Lung (tissue), 17 donors: ENCODE measurements at places on chromosomes 3 and 15.
A peak's percentile ranks its signal among the peaks of the same experiment; 100 is the strongest.

- H3K36me3 ChIP-seq, result no peaks in the 10 kb centered on the region
- DNase-seq, result no peak
- H3K27me3 ChIP-seq, result no peaks in the 10 kb centered on the region
- H3K4me3 ChIP-seq, result no peak overlapping the region
Measured at GRCh38 chr3:172089250-172089649, 49.9 kb downstream of the FNDC3B start.

- H3K4me3 ChIP-seq, result peak within 1 kb of the TSS; percentile 47
- no peaks in the 10 kb centered on the region for H3K36me3 ChIP-seq
- no peaks in the 10 kb centered on the region for H3K27me3 ChIP-seq
- no peak within 1 kb of the TSS for H3K27ac ChIP-seq
- H3K4me1 ChIP-seq, result peaks cover 15% of the 10 kb centered on the region
Measured at GRCh38 chr3:127628788-127629466, at the start of gene PODXL2. TSS of gene PODXL2 (plus strand) at chr3:127629185. CDS start at chr3:127629220, 35 bp downstream.

DNA sequence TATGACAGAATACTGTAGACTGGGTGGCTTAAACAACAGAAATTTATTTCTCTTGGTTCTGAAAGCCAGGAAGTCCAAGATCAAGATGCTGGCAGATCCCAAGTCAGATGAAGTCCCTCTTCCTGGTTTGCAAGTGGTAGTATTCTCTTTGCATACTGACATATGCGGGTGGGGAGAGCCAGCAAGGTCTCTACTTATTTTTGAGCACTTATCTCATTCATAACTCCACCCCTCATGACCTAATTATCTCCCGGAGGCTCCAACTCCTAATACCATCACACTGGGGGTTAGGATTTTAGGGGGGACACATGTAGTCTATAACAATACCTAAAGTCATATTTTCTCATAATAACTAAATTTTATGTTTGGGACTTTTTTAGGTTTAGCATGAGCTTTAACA, 65.3 kb downstream of the BLM start:
- H3K27me3 ChIP-seq, result no peaks in the 10 kb centered on the region
- no peaks in the 10 kb centered on the region for H3K4me1 ChIP-seq
- no peak overlapping the region for H3K4me3 ChIP-seq
- DNase-seq, result no peak

DNA sequence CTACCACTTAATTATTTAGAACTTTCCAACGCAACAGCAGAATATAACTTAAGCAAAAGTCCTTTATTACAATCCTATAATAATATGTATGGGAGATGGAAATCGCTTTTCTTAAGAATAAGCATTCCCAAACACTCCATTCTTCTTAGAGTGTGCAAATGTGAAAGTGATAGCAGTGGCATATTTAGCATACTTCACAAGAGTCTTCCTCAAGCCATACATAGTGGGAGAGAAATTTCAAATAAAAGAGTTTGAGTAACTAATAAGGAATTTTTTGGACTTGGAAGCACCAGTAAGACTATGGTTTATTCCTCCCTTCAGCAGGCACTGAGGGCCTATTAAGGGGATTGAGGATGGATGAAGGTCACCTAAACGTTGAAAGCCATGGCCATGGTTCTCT, 22.1 kb upstream of the BNC1 start:
- H3K27me3 ChIP-seq, result no peaks in the 10 kb centered on the region
- H3K4me1 ChIP-seq, result peaks cover 9% of the 10 kb centered on the region
- DNase-seq, result no peak
- no peak overlapping the region for H3K4me3 ChIP-seq

- no peak overlapping the region for H3K27ac ChIP-seq
- no peak overlapping the region for H3K4me3 ChIP-seq
- H3K36me3 ChIP-seq, result no peaks in the 10 kb centered on the region
- DNase-seq, result no peak
- H3K4me1 ChIP-seq, result no peaks in the 10 kb centered on the region
Measured at GRCh38 chr3:179076243-179077027, 4.8 kb upstream of the ZMAT3 start.

DNA sequence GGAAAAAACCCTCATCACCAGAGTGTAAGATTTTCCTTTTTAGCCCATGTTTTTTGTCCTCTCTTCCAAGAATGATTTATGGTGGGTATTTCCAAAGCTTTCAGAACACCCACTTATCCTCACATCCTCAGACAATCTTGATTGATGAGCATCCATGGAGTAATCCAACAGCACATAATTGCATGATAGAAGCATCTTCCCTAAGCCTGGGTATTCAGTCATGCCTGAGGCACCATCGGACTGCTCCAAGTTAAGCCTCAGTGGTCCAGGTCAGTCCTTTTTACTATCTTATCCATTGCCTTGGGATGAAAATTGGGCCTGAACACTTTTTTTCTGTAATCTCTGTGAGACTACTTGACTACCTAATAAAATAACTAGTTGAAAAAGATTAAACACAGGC, 676.0 kb upstream of the SEMA6D start:
- no peaks in the 10 kb centered on the region for H3K27me3 ChIP-seq
- no peak overlapping the region for H3K4me3 ChIP-seq

GRCh38 chr15:67465196-67465952, 55.6 kb upstream of the C15orf61 start:
- H3K27ac ChIP-seq, result no peak overlapping the region
- no peak overlapping the region for H3K4me3 ChIP-seq
- no peak for DNase-seq
- H3K4me1 ChIP-seq, result peaks cover 6% of the 10 kb centered on the region
- no peaks in the 10 kb centered on the region for H3K36me3 ChIP-seq

DNA sequence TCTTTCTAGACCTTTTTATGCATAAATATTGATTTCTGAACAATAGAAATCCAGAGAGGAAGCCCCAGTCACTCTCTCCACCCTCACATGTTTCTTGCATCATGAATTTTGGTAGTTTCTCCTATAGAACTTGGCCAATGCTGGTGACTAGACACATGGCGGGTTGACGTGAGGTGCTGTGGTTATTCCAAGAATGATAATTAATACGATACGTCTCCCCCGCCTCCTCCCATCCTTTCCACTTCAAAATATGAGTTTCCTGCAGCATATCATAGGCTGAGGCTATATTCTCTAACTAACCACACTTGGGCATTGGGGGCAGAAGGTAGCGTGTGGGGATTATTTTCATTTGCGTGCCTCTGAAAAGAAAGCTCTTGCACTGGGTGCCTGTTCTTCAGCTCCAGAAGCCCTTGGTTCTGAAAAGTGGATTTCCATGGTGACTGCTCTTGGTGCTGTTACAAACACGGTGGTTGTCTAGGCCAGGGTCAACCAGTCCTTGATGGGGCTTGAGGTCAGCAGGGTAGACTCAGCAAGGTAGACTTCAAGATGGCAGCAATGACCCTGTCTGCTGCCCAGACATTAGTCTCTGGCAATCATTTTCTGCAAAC, 5.3 kb downstream of the TNFSF10 start:
- no peak for DNase-seq
- H3K27me3 ChIP-seq, result no peaks in the 10 kb centered on the region
- H3K4me3 ChIP-seq, result no peak overlapping the region
- H3K36me3 ChIP-seq, result peaks cover 4% of the 10 kb centered on the region

GRCh38 chr3:153901152-153901551, 220.0 kb upstream of the ARHGEF26 start:
- H3K36me3 ChIP-seq, result no peaks in the 10 kb centered on the region
- no peak for DNase-seq
- no peaks in the 10 kb centered on the region for H3K27me3 ChIP-seq
- no peak overlapping the region for H3K27ac ChIP-seq
- H3K4me1 ChIP-seq, result no peaks in the 10 kb centered on the region
- H3K4me3 ChIP-seq, result no peak overlapping the region

DNA sequence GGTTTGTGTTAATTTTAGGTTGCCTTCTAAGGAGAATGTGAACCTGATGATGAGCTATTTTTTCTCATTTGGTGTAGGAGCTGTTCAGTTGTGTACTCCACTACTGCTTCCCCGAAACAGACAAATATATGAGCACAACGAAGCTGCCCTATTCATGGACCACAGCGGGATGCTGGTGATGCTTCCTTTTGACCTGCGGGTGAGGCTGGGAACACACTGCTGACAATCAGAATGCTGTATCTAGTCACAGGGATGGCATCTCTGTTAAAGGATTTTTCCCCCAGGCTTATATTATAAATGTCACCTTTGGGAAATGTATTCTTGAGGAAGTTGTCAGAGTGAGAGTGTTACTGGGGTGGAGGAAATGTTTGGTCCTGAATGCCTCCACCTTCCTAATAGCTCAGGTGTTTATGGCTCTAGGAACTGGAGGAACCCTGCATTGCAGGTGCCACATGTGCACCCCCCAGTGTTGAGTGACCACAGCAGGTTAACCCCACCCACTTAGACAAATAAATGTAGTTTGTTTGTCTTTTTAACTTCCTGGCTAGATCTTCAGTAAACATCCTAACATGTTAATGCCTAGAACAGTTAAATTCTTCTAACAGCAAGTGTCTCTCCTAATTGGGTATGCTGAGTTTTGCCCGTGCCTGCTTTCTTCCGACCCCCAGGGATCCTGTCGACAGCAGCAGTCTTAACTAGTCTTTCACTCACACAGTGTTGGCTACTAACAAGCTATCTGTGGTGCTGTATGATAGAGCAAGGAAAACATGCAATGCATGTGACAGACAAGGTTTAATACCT, 35.7 kb downstream of the SRP14 start:
- H3K4me1 ChIP-seq, result no peaks in the 10 kb centered on the region
- no peaks in the 10 kb centered on the region for H3K27me3 ChIP-seq
- H3K27ac ChIP-seq, result no peak overlapping the region

- no peak overlapping the region for H3K27ac ChIP-seq
- H3K4me3 ChIP-seq, result no peak overlapping the region
- no peak for DNase-seq
- H3K36me3 ChIP-seq, result no peaks in the 10 kb centered on the region
- no peaks in the 10 kb centered on the region for H3K4me1 ChIP-seq
Measured at GRCh38 chr3:109115451-109115850, 2.5 kb downstream of the MORC1 start.

GRCh38 chr3:22450786-22451400, 699.9 kb upstream of the ZNF385D start:
- H3K4me1 ChIP-seq, result no peaks in the 10 kb centered on the region
- no peak overlapping the region for H3K4me3 ChIP-seq
- DNase-seq, result peak; percentile 69
- H3K27me3 ChIP-seq, result no peaks in the 10 kb centered on the region

DNA sequence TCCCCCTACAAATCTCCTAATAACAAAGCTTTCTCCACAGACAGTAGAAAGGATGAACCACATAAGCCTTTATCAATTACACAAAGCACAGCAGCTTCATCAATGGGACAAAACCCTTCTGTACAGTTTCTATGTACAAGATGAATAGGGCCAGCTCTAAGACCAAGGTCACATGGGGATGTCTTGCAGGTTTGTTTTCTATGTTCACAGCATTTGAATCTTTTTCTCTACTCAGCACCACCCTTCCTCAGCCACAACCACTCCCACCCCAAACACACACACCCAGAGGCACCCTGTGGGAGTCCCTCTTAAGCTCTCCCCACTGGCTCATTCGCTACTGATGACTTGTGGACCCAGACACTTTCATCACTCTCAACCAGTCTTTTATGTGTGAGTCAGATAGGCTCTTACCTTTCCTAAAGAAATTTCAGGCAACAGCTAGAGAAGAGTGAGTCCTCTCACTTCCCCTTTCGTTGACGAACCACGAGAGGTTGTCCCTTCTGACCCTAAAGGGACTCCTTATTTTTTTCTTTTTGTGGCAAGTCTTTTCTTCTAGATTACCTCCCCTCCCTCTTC, 57.9 kb downstream of the ARHGAP31 start:
- peaks cover 5% of the 10 kb centered on the region for H3K4me1 ChIP-seq
- H3K27ac ChIP-seq, result peak overlapping the region; percentile 33
- no peaks in the 10 kb centered on the region for H3K27me3 ChIP-seq

GRCh38 chr3:59245859-59246501, 196.2 kb upstream of the CFAP20DC start:
- no peaks in the 10 kb centered on the region for H3K27me3 ChIP-seq
- H3K4me1 ChIP-seq, result peaks cover 6% of the 10 kb centered on the region
- H3K27ac ChIP-seq, result no peak overlapping the region
- H3K36me3 ChIP-seq, result no peaks in the 10 kb centered on the region

DNA sequence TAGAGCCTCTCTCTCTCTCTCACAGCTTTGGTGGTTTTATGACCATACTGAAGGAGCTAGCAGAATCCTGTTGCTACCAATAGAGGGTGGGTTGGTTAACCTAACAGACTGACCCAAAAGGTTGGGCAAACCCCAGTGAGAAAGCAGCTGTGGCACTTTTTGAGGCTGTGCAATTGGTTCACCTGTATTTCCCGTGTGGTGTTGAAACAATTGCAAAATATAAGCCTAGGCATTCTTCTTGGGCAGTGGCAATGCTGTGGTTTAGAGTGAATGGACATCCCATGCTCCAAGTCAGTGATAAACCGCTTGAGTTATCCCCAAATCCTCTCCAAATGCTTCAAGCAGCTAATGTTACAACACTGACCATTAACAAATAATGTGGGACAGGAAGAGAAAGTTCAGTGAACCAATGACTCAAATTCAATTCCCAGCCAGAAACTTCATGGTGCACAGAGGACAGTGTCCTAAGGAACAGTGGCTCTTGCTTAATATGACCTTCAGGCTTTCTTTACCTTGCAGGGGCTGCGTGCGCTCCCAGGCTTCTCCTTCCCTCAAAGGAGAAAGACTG, 261.9 kb upstream of the ICE2 start:
- H3K36me3 ChIP-seq, result no peaks in the 10 kb centered on the region
- peaks cover 2% of the 10 kb centered on the region for H3K4me1 ChIP-seq

GRCh38 chr3:52831500-52832301, 1.2 kb upstream of the ITIH4 start:
- no peak overlapping the region for H3K4me3 ChIP-seq
- no peak for DNase-seq
- H3K36me3 ChIP-seq, result no peaks in the 10 kb centered on the region

- DNase-seq, result no peak
- no peaks in the 10 kb centered on the region for H3K36me3 ChIP-seq
- no peak overlapping the region for H3K4me3 ChIP-seq
- no peaks in the 10 kb centered on the region for H3K27me3 ChIP-seq
Measured at GRCh38 chr3:48639944-48640606, 4.8 kb upstream of the SLC26A6 start.

GRCh38 chr3:158808697-158809096, 6.8 kb downstream of the MFSD1 start:
- H3K36me3 ChIP-seq, result peaks cover 22% of the 10 kb centered on the region
- no peak overlapping the region for H3K4me3 ChIP-seq
- H3K4me1 ChIP-seq, result peaks cover 3% of the 10 kb centered on the region
- no peak overlapping the region for H3K27ac ChIP-seq
- no peaks in the 10 kb centered on the region for H3K27me3 ChIP-seq

DNA sequence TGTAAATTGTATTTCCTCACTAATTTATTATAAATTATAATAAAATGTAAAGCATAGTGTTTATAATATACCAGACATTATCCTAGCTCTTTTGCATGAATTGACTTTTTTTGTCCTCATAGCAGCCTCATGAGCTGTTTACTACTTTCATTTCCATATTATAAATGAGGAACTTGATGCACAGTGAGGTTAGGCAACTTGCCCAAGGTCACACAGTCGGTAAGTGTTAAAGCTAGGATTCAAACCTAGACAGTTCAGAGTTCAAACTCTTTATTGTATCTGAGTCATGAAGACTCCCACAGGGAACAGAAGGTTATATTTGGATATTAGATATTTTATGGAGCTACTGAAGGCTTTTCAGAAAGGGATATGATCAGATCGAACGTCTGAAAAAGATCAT, 322.2 kb upstream of the SATB1 start:
- no peak for DNase-seq
- H3K4me1 ChIP-seq, result no peaks in the 10 kb centered on the region
- no peaks in the 10 kb centered on the region for H3K36me3 ChIP-seq
- no peak overlapping the region for H3K4me3 ChIP-seq
